ENCODE measurements at places on chromosomes 3 and 15.

DNA sequence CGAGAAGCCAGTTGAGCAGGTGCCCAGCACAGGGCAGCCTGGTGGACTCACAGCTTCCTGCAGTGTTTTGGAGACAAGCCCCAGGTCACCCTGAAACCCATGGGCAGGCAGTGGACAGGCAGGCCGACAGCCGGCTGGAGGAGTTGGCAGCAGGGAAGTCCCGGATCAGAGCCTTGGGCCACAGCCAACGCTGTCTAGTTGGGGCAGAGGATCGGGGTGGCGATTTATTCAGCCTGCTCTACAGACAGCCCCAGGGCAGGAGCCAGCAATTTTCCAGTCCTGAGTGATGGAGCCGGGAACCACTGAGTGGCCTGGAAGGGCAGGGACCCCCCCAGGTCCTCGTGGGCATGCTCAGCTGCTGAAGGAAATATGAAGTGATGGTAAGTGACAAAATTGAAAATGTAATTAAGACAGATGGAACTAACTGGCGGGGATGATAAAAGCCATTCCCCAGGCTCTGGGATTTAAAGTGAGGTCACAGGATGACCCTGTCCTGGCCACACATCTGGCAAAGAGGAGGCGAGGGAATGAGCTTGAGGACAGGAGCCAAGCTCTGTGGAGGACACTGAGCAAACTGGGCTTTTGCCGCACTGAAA, 34.4 kb upstream of the TBC1D21 start:
- DNase-seq = no peak

GRCh38 chr3:14514323-14514720, 25.8 kb downstream of the GRIP2 start:
- DNase-seq = no peak

GRCh38 chr3:22453906-22454535, 703.0 kb upstream of the ZNF385D start:
- no peak for DNase-seq

- peak; percentile 86 for DNase-seq
These were observed 8.3 kb downstream of the ANKRD63 start for GRCh38 chr15:40274350-40275274.

DNA sequence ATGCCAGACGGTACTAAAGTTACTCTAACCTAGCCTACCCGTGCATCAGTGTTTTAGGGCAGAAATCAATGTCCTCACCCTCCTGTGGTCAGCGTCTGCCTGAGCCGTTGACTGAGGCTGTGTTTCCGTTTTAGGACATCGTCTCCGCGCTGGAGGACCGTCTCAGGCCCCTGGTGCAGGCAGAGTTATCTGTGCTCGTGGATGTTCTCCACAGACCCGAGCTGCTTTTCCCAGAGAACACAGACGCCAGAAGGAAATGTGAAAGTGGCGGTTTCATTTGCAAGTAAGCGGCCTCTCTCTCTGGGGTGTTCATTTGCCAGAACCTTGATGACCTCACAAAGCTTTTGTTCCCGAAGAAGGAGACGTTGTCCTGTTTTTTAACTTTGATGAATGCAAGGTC, 217.0 kb downstream of the ITPR1 start:
- DNase-seq = no peak

- no peak for DNase-seq
These were observed 175.8 kb downstream of the XXYLT1 start for GRCh38 chr3:195095035-195095703.

DNA sequence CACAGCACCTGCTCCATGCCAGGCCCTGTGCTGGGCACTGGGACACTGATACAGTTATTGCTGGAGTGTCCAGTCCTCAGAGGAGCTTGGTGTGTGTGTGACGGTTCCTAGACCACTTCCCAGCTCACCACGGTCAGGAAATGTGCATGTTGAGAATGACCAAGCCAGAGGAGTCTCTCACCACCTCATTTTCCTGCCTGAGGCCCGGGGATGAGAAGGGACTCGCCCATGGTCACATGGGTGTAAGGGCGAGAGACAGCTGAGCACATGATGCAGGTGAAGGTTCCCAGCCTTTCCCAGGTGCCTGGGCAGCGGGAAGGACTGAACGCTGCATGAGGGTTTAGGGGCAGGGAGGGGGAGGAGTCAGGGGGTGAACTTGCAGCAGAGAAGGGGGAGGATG, 180.9 kb upstream of the TLE3 start:
- no peak for DNase-seq

DNA sequence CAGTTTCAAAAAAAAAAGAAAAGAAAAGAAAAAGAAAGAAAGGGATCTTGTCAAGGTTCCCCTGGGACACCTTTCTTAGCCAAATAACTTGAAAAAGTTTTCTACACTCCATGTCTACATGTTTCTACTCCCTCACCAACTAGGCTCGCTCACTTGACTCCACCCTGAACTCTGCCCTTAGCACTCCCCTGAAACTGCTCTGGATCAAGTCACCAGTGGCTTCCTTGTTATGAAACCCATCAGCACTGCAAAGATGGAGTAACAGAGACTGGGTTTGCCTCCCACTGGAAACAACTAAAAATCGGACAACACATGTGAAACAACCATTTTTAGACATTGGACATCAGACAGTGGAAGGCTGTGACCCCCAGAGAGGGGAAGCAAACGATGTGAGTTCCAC, 36.8 kb downstream of the TMEM40 start:
- DNase-seq = no peak

DNA sequence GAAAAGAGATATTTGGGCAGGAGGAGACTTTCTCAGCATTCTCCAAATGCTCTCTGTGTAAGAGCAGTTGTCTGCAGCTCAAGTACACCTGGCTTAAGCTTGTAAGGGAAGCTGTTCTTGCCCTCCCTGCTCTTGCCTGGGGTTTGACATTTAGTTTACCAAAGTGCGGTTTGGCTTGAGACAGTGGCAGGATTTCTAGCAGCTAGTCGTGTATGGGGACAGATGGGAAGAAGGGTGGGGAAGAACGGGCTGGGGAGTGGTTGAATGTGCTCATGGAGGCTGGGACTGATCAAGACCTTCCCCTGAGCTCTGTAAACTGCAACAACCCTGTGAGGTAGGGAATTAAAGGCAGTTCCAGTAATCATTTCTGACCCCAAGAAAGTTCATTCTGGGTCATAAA, 39.8 kb downstream of the SQOR start:
- DNase-seq = no peak

DNA sequence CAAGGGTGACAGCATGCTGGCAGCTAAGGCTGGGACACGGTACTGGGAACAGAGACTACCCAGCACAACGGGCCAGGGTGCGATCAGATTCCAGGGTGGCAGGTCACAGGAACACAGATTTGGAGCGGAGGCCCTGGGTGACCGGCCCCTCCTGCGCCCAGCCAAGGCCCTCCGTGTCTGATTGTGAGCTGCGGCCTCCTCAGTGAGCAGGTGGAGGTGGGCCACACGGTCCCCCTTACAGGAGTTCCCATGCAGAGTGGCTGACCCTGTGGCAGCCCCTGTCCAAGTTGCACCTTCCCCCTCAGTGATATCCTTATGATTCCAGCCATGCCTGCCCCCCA, 28.9 kb upstream of the PARL start:
- no peak for DNase-seq

GRCh38 chr3:49349348-49350114, 8.6 kb downstream of the GPX1 start:
- no peak for DNase-seq

DNA sequence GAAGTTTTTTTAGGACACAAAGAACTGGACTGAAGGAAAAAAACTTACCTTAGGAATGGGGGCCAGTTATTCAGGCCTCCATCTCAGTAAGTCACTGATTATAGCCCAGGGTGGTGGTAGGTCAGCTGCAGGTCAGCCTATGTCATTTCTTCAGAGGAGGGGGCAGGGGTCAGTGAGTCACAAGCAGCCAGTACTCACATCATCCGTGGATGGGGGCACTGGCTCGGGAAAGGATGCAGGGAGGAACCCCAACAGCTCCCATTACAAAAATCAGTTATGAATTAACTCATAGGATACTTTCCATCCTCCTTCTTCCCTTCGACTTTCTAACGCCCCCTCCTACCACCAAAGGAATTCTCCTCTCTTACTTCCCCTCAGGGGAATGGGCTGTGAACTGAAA, 578.3 kb downstream of the PDCD6IP start:
- no peak for DNase-seq

GRCh38 chr15:38768970-38769369, 204.4 kb upstream of the RASGRP1 start:
- no peak for DNase-seq

GRCh38 chr15:31537770-31538592, 211.3 kb downstream of the KLF13 start:
- DNase-seq = no peak

- DNase-seq = no peak
These were observed 5.5 kb downstream of the CCR4 start for GRCh38 chr3:32956750-32957570.

- DNase-seq = no peak
These were observed 193.6 kb downstream of the UBE2E2 start for GRCh38 chr3:23396746-23397145.

DNA sequence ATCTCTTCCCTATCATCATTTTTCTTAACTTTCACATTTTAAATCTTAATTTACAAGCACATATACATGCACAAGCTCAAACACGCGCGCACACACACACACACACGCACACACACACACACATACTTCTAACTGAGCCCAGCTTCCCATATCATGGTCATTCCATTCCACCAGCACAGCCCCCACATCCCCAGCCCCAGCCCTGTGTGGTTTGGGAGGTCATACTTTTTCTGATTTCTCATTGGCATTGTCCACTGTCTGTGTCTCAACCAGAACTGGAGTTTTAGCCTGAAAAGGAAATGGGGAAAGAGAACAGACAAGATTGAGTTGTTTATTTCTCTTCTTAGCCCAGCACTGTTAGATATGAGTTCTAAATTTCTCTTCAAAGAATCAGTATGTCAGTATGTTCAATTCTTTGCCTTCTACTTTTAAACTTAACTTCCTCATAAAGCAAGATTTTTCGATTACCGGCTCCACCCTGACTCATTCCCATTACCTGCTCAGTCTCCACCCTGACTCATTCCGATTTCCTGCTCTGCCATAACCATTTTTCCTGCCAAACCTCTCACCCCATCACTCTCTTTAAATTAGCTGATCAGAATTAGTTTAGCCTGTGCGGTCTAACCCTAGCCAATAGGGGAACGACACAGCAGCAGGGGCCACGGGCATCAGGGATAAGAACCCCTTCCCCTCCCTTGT, 6.4 kb downstream of the IQCF1 start:
- DNase-seq = no peak

DNA sequence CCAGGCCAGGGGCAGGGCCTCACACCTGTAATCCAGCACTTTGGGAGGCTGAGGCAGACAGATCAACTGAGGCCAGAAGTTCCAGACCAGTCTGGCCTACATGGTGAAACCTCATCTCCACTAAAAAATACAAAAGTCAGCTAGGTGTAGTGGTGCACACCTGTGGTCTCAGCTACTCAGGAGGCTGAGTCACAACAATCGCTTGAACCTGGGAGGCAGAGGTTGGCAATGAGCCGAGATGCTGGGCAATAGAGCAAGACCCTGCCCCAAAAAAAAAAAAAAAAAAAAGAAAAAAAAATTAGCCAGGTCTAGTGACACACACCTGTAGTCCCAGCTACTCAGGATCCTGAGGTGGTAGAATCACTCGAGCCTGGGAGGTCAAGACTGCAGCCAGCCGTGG, 18.8 kb downstream of the MYO9A start:
- DNase-seq = no peak

- no peak for DNase-seq
These were observed 11.2 kb downstream of the APBA2 start for GRCh38 chr15:28896951-28897350.

- DNase-seq = no peak
These were observed 199.8 kb downstream of the SQOR start for GRCh38 chr15:45834622-45835021.

- DNase-seq = peak; percentile 33
These were observed 85.7 kb downstream of the ATP2B2 start for GRCh38 chr3:10419637-10420232.

GRCh38 chr3:177777699-177778098, 580.4 kb upstream of the TBL1XR1 start:
- peak; percentile 5 for DNase-seq

GRCh38 chr3:52240059-52240885, 1.3 kb upstream of the TWF2 start:
- DNase-seq = peak; percentile 54

Data from activated T-cell treated with anti-CD3 and anti-CD28 coated beads for 4 hours (primary cell).